ENCODE measurements at places on chromosomes 7 and 10. TPM values are rescaled to one million over a fixed set of nuclear protein-coding genes. Genes with fewer than 3 reads are reported as not detected.

DNA sequence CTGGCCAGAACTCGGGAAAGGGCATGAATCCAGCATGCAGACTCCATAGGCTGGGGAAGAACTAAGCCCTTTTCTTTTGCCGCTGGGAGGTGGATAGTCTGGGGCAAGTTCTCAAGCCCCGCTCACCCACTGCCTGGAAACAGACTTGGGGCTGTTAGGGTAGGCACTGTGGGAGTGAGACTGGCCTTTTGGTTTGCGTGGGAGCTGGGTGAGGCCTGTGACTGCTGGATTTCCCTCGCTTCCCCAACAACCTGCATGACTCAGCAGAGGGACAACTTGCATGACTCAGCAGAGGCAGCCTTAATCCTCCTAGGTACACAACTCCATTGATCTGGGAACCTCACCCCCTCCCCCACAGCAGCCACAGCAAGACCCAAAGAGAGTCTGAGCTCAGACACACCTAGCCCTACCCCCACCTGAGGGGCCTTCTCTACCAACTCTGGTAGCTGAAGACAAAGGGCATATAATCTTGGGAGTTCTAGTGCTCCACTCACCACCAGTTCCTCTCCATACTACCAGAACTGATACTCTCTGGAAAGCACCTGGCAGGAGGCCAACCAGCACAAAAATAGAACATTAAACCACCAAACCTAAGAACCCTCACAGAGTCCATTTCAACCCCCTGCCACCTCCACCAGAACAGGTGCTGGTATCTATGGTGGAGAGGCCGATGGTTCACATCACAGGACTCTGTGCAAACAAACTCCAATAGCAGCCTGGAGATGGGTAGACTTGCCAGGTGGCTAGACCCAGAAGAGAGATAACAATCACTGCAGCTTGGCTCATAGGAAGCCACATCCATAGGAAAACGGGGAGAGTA, 81.4 kb upstream of the LAMB4 start:
- DNase-seq = no peak

- DNase-seq = no peak
These were observed 236.3 kb downstream of the ZMYND11 start for GRCh38 chr10:371515-371914.

DNA sequence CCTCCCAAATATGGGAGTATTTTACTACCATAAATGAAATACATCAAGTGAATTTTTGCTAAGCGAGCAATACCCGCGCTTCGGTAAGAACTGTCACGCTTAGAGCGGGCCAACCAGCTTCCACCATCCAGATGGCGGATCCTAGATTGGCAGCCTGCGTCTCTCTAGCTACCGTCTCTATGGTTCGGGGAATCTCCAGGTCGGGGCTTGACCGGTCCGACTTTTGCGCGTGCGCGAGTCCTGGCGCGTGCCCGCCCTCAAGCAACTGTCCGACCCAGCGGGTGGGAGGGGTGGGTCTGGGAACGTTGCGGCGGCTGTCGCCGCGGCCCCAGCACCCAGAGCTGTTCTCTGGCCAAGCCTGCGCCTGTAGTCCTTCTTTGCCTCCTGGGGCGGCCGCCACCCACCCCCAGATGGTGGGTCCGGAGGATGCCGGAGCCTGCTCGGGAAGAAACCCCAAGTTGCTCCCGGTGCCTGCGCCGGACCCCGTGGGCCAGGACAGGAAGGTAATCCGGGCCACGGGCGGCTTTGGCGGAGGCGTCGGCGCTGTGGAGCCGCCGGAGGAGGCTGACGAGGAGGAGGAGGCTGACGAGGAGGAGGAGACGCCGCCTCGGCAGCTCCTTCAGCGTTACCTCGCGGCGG, at the start of gene TBC1D12:
TSS of gene TBC1D12 (plus strand) at position 338 of the 639 bp plus-strand sequence. CDS start at position 411, 73 bp downstream.
- peak; percentile 96 for DNase-seq

- no peak for DNase-seq
These were observed 270.8 kb upstream of the POM121L12 start for GRCh38 chr7:52764492-52765169.

DNA sequence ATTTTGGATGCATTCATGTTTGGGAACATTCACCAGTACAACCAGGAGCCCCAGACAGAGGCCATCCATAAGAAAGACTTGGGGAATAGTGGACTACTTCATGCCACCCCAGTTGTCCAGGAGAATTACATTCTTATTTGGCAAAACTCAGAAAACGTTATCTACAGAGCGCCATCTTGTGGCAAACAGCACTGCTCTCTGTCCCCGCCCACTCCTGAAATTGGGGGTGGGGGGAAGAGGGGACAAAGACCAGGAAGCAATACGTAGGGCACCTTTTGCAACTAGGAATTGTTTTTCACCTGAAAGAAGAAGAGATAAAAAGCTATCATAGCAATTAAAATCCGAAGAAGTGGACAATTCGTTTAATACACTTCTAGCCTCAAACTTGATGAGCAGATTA, 134.6 kb upstream of the MGMT start:
- no peak for DNase-seq

The PTPRE gene
- polyA plus RNA-seq = 21.6 TPM

The LRRC18 gene
- 0.24 TPM for polyA plus RNA-seq

The C10orf62 gene
- polyA plus RNA-seq = 0.09 TPM
